ENCODE measurements at places on chromosomes 16 and 17.

DNA sequence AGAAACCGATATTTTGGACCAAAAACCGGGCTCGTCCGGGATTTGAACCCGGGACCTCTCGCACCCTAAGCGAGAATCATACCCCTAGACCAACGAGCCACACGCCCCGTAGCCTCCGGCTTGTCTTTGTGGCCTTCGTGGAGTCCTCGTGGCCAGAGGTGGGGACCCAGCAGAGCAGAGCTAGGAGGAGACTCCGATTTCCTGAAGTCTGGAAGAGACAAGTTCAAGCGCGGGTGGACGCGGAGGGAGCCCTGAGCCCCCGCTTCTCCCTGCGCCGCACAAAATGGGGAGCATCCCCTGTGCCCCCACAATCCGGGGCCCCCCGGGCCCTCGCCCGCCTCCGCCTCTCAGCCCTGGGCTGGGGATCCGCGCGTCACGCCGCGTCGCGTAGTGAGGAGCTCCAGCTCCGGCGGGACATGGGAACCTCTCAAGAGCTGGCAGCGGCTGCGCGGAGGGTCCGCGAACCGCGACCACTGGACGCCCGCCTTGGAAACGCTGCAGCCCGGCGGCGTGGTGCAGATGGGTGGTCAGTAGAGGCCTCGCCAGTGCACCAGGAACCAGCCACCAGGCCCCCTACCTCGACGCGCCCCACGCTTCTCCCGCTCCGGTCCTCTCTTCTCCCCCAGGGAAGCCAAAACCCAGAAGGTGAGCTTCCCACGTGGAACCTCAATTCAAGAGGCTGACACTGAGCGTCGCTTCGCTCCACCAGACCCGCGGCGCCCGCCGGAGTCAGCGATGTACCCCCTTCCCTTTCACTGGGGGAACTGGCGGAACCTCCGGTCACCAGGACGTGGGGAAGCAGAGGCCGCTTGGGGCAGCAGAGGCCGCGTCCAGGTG lies 5.2 kb upstream of the OR1F1 start:
- DNase-seq = no peak

DNA sequence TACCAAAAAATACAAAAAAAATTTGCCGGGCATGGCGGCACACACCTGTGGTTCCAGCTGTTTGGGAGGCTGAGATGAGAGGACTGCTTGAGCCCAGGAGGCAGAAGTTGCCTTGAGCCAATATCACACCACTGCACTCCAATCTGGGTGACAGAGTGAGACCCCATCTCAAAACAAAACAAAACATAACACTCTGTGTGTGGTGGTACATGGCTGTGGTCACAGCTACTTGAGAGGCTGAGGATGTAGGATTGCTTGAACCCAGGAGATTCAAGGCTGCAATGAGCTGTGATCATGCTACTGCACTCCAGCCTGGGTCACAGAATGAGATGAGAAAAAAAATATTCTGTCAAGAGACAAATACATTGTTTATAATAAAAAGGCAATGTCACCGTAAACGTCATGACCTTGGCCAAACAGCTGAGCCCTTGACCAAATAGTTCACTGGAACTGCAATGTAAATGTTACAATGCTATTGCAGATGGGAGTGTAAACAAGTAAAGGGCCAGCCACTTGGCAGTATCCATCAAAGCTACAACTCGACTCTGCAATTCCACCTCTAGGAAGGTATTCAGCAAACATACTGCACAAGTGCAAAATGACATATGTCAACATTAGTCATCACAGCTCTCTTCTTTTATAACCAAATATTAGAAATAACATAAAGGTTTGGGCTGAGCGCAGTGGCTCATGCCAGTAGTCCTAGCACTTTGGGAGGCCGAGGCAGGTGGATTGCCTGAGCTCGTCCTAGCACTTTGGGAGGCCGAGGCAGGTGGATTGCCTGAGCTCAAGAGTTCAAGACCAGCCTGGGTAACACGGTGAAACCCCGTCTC lies 16.9 kb downstream of the EARS2 start:
- DNase-seq = no peak

GRCh38 chr17:45248132-45248957 lies 13.5 kb downstream of the SPATA32 start:
- no peak for DNase-seq

DNA sequence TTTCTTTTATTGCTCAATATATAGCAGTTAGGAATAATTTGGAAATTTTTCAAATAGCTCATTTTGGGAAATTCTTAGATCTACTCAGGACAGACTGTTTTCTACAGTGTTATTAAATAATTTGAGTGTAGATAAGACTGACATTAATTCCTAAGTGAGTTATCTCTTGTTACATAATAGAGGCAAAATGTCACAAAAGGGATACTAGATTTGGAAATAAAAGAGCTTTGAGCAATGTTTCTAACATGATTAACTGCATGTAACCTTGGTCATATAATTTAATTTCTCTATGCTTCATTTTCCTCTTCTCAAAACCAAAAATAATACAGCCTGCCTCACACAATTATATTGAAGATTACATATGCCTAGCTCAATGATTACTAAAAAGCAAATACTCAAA lies 16.3 kb upstream of the KIF2B start:
- no peak for DNase-seq

- no peak for DNase-seq
These were observed 244.1 kb downstream of the PHKB start for GRCh38 chr16:47705266-47705665.

DNA sequence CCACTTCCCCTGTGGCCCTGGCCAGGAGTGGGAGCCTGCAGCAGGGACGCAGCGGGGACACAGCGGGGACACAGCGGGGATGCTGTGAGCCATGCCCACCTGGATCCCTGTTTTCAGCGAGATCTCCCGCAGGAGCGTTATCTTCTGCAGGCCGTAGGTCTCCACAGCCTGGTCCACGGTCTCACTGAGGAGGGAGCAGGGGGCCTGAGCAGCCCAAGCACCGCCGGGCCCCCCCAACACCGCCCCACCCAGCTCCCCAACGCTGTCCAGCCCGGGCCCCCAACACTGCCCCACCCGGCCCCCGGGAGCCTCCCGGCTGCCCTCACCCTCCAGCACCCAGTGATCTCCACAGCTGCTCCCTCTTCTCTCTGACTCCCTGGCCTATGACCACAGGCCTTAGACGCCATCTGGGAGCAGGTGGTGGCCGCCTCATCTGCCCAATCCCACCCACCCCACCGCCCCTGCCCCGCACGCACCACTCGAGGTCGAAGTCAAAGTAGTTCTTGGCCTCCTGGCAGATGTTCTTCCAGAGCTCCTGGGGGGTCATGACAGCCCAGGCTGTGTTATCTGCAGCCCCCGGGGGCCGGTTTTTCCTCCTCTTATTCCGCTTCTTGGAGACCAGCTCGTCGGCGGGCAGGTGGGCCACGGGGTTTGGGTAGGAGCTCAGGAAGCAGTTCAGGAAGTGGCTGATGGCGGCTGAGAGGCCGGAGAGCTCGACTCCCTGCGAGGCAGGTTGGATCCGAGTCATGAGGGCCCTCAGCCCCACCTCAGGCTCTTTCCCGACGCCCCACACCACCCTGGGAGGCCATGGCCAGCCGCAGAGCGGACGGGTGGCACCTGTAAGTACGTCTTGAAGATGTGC lies 17.0 kb downstream of the CLUH start:
- DNase-seq = no peak

DNA sequence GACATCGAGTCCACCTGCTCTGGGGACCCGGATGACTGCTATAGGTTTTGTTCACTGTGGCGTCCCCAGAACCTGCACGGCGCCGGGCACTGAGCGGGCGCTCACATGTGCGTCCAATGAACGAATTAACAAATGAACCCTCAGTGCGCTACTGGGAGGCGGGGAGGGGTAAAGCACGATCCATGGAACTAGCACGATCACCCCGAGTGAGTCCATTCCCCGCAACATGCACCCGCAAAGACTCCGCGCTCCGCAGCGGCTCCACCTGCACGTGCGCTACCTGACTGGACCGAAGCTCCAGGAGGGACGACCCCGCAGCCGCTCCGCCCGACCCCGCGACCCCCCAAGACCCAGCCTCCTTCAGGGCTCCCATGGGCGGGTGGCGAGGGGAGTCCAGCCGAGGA lies 491 bp downstream of the TRAP1 start:
- DNase-seq = no peak

- DNase-seq = no peak
These were observed 22.3 kb downstream of the FOXN1 start for GRCh38 chr17:28528327-28529012.

All from stimulated activated CD8-positive, alpha-beta memory T cell treated with anti-CD3 and anti-CD28 coated beads, Interleukin-4, amount 100 ng/mL, for 1 hour (primary cell).